ENCODE measurements at places on chromosomes 1 and 21.

DNA sequence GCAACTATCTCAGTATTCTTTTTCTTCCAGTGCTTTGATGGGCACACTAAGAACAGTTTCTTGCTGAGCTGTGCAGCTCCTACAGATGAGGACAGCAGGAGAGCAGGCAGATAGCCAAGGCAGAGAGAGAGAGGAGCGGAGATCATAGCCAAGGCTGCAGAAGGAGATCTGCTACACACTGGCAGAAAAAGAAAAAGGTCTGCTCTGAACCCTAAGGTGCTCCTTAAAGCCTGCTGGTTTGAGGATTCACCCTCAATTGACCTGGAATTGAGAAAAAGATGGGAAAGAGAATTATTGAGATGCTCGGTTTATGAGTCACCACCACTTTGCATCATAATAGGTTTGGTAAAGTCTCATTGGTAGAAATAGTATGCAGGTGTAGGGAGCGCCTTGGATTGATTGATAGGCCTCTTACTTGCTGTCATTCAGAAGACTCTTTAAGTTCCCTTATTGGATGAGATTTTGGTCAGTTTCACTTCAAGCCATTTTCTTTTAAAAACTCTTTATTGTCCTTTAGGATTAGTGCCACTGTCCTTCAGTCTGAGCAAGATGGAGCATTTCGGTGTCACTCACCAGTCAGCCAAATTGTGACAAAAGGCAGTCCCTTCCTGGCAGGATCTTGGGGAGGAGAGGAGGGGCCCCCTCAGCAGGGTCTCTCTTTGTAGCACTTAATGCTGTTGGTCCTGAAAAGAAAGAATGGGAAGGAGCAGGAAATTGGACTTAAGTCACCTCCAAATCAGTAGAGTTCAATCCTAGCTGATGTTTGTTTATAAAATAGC, 685.0 kb downstream of the ADGRL2 start:
- no peak for DNase-seq

GRCh38 chr1:21930080-21930571, 7.0 kb downstream of the HSPG2 start:
- DNase-seq: no peak

DNA sequence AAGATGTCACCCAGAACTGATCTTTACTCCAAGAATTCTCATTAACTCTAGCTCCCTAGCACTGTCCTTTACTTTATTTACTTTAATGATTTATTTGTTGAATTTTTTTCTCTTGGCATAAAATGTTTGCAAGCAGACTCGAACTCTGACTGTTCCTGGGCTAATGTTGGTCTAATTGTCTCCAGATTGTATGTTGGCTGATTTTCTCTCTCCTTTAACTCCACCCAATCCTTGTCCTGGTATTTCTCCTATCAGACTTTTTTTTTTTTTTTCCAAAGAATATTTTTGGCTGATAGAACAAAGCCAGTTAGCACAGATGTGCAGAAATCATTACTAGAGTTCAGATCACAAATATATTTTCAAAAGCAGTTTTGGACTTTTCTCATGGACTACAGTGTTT, 82.6 kb downstream of the ATF6 start:
- DNase-seq: no peak

- no peak for DNase-seq
Observed at GRCh38 chr21:45050345-45050796, 24.0 kb upstream of the ADARB1 start.

DNA sequence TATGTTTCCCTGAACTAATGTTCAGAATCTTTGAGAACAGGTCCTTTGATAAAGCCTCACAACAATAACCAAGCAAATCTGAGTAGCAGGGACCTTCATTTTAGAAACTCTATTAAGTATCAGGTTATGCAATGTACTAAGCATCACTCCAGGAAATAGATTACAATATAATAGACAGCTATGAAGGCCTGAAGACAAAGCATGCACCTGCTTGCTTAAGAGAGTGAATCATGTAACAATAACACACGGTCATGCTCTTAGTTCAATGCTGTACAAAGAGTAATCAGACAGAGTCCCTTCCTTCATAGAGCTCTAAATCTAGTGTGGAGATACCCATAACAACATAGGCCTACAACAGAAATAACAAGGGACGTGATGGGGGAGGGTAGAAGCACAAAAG, 8.1 kb upstream of the CMPK1 start:
- no peak for DNase-seq

- DNase-seq: peak; percentile 31
Observed at GRCh38 chr1:39026051-39026865, at the start of gene NDUFS5. Gene NDUFS5, plus strand, starts transcription at chr1:39026350. Its CDS starts 2,375 bp downstream, at chr1:39028725.

GRCh38 chr1:25199819-25200620, 32.3 kb downstream of the SYF2 start:
- no peak for DNase-seq

- DNase-seq: no peak
Observed at GRCh38 chr1:228142155-228142691, 2.1 kb downstream of the GUK1 start.

GRCh38 chr1:211082824-211083223, 51.1 kb downstream of the KCNH1 start:
- no peak for DNase-seq

DNA sequence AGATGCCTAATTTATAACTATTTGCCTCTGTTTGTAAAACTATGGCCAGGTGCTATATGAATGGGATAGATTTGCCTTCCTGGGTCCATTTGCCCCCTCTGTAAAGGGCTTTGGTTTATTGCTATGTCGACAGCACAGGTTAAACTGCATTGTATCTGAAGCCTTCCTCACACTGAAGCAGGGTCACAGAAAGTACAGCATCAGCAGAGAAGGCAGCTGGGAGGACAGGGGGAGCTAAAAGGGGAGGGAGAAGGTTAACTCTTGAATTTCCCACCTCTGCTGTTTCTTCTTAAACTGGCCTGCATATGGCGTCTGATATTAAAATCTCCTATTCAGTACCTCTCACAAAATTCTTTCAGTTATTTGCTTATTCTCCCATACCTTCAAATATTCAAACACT, 297.4 kb downstream of the TM2D1 start:
- DNase-seq: no peak

DNA sequence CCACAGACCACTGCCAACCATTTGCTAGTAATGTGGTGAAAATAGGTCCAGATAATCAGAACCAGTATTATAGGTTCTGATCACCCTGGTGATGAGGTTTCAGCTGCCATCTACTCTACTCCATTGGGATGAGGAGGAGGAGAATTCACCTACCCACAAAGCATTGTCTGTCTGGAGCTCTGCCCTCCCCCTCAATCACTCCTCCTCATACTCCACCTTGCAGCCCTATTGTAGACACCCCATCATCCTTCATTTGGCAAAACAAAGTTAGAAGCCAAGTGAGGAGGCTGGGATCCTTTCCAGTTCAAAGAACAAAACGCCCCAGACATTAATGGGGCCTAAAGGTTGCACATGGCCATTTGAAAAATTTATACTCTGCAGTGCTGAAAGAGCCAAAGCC, 157.4 kb upstream of the L1TD1 start:
- no peak for DNase-seq

DNA sequence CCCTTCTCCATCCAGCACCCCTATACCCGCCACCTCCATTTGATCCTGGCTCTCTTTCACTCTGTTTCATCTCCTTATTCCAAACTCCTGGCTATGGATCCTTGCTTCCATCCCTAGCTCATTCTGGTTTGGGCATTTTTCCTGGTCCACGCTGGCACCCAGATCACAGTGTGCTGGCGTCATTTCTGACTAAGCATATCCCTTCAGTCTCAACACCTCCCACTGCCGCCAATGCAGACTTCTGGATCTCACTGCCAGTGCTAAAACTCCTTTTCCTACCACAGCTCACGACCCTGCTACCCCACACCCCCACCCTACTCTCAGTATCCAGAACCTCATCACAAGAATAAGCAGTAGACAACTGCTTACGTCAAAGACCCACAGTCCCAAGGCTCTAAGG, 16.3 kb downstream of the SEC16B start:
- no peak for DNase-seq

GRCh38 chr1:185448591-185449186, 131.6 kb upstream of the IVNS1ABP start:
- DNase-seq: no peak

GRCh38 chr1:29948581-29948980, 712.3 kb downstream of the PTPRU start:
- DNase-seq: no peak

DNA sequence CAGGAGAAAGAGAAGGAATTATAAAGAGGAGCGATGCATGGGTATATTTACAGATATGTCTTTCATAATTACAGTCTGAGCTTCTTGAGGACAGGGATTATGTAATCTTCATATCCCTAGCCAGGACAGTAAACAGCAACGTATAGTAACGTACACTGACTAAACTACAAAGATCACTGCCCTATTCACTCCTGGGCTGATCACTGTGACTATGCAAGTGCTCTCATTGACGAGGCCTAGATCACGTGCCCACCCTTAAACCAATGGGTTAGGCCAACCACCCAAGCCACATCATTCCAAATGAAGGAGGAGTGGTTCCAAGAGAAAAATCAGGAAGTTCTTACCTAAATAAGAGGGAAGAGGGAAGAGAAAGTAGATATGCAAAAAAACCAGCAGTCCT, 18.5 kb downstream of the PIK3R3 start:
- DNase-seq: no peak

- DNase-seq: no peak
Observed at GRCh38 chr1:229819091-229819490, 193.0 kb downstream of the URB2 start.

GRCh38 chr1:150971583-150972416, 2.8 kb downstream of the CERS2 start:
- DNase-seq: no peak

DNA sequence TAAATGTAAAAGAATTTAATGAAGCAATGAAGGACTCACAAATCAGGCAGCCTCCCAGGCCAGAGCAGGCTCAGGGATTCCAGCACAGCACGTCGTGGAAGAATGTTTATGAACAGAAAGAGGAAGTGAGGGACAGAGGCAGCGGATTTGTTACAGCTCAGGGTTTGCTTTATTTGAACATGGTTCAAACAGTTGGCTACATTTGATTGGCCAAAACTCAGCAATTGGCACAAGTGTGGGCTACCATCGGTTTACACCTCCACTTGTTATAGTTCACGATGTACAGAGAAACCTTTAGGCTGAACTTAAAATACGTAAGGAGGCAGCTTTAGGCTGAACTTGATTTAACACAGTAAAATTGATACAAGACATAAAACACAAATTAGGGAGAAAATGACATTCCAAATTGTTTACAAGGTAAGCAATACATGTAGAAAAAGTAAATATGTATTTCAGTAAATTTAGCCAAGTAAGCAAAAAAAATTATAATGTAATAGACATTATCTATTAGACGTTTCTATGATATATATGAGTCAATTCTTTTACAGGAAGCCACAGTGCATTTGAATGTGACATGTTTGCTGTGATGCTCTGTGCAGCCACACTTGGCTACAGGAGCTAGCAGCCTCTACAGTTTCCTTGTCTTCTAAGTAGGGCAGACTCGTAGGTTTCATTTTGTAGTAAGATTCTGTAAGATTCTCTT, 126.5 kb downstream of the ADSS2 start:
- no peak for DNase-seq

DNA sequence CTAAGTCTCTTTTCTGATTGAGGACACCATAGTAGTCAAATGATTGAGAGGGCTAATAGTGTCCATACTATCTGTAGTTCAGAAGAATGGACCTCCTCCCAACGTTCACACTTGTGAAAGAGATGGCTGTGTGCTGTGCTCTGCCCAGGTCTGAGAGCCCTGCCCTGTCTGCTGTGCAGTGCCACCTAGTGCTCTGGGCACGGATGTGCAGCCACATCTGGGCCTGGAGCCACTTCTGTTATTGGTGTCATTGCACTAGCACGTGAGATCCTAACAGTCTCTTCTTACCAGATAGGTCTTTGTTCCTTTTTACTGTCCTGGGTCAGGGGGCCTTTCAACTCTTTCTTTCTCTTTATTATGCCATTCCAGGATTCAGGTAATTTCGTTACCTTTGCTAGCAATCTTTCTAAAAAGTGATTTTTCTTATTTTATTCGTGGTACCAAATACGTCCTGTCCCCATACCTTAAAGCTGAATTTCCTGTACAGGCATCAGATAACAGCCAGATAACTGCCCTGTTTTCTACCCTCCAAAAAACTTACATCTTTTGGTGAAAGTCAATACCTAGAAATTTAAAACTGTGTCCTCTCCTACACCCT, 21.7 kb downstream of the INTS3 start:
- DNase-seq: peak; percentile 85

DNA sequence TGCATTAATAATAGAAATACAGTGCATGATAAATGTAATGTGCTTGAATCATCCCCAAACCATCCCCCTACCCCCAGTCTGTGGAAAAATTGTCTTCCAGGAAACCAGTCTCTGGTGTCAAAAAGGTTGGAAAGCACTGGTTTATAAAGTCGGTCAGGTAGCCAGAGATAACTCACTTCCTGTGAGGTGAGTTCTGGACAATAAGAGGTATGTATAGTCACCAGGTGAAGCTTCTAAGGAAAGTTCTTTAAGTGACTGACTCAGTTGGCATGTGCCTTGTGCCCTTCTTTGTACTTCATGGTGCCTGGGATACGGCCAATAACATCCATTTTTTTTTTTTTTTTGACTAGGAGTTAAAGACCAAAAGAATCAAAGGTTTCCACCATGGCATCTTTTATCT, 103.7 kb downstream of the GPATCH2 start:
- no peak for DNase-seq
